Sigmoid colon (tissue), 7 donors: ENCODE measurements at places on chromosomes 5 and 9. TPM values are rescaled to one million over a fixed set of nuclear protein-coding genes. Genes with fewer than 3 reads are reported as not detected.

- DNase-seq = no peak
These were observed 437.1 kb upstream of the TLE4 start for GRCh38 chr9:79134654-79135053.

RAPGEF1 gene
- 58.2 TPM for total RNA-seq

- no peak for DNase-seq
These were observed 28.4 kb upstream of the MVB12B start for GRCh38 chr9:126298063-126298801.

SLC27A6 gene
- total RNA-seq = 0.71 TPM

EGFL7 gene
- 75.6 TPM for total RNA-seq

GRCh38 chr5:88602584-88602983 is 280.4 kb downstream of the MEF2C start:
- no peak for DNase-seq
